NCI-H524 treated with DMSO at 0.1 percent for 48 hours (cell line): ENCODE measurements at places on chromosomes 1 and 21.

GRCh38 chr1:158124034-158124433 is 56.7 kb upstream of the CD1D start:
- no peak for DNase-seq

DNA sequence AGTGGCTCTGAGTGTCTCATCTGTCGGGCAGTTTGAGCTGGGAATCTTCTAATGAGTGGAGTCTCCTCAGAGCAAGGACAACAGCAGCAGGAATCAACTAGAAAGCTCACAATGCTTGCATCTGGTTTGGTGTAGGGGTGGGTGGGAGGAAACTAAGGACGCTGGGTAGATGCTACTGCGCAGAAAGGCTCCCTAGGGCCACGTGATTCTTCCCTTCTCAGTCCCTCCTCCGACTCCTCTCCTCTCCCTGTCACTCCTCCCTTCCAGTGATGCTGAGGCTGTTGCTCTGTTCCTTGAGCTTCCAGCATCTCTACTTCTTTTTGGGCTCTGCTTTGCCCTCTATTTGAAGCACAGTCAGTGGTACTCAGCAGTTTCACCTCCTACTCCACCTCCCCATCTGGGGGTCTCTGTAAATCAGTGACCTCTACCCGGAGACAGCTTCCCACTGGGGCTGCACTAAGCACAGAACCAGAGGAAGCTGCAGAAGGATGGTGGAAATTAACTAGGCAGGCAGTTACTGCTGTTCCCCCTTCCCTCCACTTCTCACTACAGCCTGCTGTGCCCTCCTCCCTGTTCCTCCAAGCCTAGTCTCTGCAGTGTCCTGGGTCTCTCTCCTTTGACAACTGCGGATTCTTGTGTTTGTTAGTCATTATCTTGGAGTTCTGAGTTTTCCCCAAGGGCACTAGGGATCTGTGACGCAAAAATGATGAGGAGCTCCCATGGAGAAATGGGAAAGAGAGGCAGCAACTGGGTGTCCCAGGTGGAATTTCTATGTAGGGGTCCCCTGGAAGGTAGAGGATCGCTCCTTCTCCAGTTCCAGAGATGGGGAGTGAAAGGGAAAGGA is 5.8 kb downstream of the LINGO4 start:
- DNase-seq, result no peak

- no peak for DNase-seq
Observed at GRCh38 chr1:232029315-232029714, 402.7 kb downstream of the DISC1 start.

GRCh38 chr1:117702654-117703053 is 96.8 kb downstream of the TENT5C start:
- DNase-seq, result no peak

- DNase-seq, result no peak
Observed at GRCh38 chr21:33751120-33751519, 108.8 kb downstream of the ITSN1 start.

GRCh38 chr1:161171191-161171590 is 5.0 kb downstream of the PPOX start:
- DNase-seq, result no peak
